ENCODE measurements at places on chromosomes 16 and 17.

- DNase-seq = no peak
Measured at GRCh38 chr16:65648101-65648500, 526.2 kb upstream of the CDH11 start.

GRCh38 chr16:4709481-4709880 lies 16.1 kb downstream of the NUDT16L1 start:
- no peak for DNase-seq

DNA sequence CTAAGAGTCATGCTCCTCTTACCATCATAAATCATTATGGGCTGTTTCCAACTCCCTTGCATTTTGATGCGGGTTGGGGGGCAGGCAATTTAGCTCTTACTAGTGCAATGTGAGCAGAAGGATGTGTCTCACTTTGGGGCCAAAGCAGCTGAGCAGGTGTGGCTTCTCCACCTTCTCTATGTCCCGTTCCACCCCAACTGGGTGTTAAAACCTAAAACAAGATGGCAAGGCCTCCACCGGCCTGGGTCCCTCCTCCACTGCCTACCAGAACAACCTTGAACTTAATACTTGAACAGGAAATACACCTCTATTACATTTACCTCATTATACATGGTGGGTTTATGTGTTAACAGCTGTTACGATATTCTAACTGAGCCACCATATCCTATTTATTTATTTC lies 52.8 kb downstream of the TOX3 start:
- no peak for DNase-seq

- DNase-seq = no peak
Measured at GRCh38 chr16:2779151-2779920, 2.3 kb upstream of the ELOB start.

DNA sequence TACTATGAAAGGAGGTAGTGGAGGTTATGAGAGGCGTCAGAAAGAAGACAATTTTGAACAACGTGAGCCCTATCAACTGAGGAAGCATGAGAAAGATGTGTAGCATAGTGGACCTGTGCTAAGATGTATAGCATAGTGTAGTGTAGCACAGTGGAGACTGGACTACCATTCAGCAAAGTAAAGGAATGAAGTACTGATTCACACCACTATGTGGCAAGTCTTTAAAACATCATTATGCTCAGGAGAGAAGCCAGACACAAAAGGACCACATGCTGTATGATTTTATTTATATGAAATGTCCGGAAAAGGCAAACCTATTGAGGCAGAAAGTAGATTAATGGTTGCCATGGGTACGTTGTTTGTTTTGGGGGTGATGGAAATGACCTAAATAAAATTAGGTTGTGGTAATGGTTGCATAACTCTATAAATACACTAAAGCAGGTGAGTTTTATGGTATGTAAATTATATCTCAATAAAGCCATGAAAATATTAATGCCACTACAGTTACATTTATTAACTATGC lies 20.4 kb upstream of the XYLT1 start:
- DNase-seq = no peak

GRCh38 chr17:45411348-45412105 lies 21.1 kb downstream of the ARHGAP27 start:
- no peak for DNase-seq

DNA sequence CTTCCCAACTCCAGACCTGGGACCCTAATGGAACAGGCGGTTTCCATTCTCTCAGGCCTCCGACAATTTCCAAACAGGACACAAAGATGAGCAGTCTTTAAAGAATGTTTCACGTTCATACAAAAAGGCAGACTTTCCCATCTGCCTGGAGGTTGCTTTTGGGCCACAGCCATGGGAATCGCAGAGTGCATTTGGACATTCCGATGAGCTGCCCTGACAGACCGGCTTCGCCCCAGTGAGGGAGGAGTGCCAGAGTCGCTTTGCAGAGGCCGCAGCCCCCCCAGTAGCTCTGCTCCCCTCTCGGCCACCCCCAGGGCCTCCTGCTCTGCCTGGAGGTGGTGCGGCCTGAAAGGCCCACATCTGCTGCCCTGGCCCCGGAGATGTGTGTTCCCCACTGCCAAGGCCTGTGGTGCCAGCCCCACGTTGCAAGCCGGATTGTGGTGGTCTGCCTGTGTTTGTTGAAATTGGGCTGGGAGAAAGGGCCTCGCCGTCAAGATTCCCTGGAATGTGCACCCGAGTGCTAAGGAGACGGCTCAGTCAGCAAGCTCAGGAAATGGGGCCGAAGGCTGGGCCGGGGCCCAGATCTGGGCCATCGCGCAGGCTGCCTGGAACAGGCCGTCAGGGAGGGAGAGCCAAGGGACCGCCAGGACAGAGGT lies 89.8 kb downstream of the C16orf95 start:
- no peak for DNase-seq

DNA sequence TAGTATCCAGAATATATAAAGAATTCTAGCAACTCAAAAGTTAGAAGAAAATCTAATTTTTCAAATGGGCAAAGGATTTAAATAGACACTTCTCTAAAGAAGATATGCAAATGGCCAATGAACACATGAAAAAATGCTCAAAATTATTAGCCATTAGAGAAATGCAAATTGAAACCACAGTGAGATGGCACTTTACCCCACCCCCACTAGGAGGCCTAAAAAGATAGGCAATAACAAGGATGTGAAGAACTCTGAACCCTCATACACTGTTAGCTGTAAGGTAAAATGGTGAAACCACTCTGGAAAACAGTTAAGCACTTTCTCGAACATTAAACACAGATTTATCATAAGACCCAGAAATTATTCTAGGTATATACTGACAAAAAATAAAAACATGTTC lies 71.4 kb upstream of the IRX6 start:
- no peak for DNase-seq

GRCh38 chr17:45096141-45096540 lies 35.0 kb downstream of the NMT1 start:
- peak; percentile 11 for DNase-seq

DNA sequence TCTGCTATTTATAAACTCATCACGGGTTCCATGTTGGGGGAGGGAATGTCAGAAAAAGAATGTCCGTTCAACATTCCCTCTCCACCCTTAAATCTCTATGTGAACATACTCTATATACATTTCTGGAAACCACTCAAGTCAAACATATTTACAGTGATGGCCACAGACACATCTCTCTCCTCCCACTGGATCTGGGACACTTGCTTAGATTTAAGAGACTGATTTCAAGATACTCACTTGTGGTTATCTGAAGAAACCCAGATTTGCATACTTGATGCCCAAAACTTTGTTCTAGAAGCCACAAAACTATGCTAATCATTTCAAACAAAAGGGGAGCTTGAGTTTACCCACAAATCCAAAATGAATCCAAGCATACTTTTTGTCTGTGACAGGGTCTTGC lies 182.9 kb upstream of the SOX9 start:
- no peak for DNase-seq

DNA sequence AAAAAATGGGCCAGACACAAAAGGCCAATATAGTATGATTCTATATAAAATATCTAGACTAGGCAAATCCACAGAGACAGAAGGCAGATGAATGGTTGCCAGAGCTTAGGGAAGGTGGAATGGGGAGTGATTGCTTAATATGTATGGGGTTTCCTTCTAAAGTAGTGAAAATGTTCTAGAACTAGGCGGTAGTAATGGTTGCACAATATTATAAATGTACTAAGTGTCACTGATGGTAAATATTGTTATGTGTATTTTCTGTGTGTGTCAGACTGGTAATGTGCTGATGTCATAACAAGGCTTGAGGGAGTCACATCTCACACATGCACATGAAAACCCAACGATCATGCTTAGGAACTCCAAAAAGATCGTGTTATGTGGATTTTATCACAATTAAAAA lies 106.9 kb upstream of the SIAH1 start:
- DNase-seq = no peak

DNA sequence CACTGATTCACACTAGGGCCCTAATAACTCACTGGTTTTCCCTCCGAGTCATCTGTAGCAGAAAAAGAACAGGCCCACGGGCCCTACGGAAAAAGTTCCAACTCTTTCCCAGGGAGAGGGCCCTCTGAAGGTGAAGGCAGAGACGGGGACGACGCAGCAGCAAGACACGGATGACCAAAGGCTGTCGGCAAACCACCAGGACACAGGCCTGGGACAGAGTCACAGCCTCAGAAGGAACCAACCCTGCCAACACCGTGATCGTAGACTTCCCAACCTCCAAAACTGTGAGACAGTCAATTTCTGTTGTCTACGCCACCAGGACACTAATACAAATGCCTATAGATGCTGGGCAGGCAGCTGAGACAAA lies 5.2 kb upstream of the SPHK1 start:
- no peak for DNase-seq

- no peak for DNase-seq
Measured at GRCh38 chr17:33073416-33073815, 81.8 kb downstream of the SPACA3 start.
